ENCODE measurements at places on chromosomes 3 and 15.
A peak's percentile ranks its signal among the peaks of the same experiment; 100 is the strongest.

- DNase-seq, result no peak
Observed at GRCh38 chr3:47533996-47534454, 20.5 kb upstream of the ELP6 start.

GRCh38 chr3:113534365-113534764, 2.0 kb downstream of the SIDT1 start:
- no peak for DNase-seq

DNA sequence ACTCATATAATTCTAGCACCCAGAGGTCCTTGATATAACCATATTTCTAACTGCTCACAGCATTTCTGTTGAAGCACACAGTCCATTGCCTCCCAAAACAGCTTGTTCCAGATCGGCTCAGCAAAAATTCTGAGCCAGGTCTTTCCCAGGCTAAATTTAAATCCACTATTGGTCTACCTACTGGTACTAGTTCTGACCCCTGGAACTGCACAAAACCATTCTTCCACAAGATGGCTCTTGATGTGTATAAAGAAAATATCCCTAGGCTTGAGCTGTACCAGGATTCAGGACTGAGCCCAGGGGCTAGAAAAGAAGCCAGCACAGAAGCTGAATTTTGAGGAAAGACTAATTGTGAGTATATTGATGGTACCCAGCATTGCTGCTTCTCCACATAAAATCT, 75.4 kb upstream of the ABHD17C start:
- DNase-seq, result no peak

DNA sequence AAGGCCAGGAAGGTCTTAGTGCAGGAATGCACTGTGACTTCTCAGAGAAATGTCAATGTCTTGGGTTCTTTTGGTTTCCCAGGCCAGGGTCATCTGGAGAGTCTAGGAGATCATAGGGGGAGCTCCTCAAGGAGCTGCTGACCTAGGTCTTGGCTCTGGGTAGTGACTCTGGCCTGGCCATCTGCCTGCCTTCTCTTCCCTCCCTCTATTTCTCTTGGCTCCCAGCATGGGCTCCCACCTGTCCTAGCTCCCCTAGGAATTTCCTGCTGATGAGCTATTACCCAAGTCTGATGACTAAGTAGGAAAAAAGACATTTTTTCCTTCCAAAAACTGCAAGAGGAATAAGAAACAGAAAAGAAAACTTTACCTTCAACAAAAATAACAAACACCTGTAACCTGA, 57.4 kb downstream of the BSN start:
- DNase-seq, result no peak

- no peak for DNase-seq
Observed at GRCh38 chr3:140933109-140933508, 8.5 kb upstream of the SLC25A36 start.

- no peak for DNase-seq
Observed at GRCh38 chr3:71846185-71846584, 61.2 kb upstream of the PROK2 start.

GRCh38 chr3:127535901-127536829, 54.4 kb downstream of the TPRA1 start:
- DNase-seq, result no peak

- DNase-seq, result peak; percentile 41
Observed at GRCh38 chr3:23183731-23184130, 19.4 kb upstream of the UBE2E2 start.

DNA sequence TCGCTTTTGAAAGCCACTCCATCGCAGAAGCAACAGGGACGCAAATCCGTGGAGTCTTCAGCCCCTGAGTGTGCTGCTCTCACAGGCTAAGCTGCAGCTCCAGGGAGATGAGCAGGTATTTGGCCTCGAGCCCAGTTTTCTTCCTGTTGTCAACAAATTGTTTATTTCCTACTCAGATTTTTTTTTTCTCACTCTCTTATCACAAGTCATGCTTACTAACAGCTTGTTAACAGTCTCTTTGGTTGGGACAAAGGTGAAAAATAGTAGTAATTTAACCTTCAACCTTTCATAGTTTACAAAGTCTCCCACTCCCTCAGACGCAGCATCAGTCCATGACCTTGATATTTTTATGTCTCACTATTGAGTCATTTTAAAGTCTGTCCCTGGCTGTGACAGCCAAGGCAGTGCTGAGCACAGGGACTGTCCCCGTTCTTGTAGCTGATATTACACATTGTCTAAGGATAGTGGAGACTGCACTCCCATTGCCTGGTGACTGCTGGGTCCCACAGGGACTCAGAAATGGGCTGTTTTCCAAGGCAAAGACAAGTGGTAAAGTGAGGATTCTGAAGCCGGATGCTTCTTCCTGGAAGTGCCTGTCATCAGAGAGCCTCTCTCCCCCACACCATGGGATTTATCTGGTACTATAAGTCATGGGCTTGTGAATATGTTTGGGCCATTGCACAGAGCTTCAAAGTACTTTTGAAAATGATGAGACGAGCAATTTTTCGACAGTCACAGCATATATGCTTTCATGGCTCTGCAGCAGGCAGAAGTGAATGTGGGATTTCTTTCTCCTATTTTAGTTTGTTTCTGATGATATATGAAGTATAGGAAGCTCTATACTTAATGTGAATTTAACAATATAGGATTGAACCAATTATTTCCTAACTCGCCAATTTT, 59.8 kb upstream of the UNC13C start:
- DNase-seq, result no peak

- DNase-seq, result peak; percentile 65
Observed at GRCh38 chr3:170745211-170745718, 124.7 kb downstream of the RPL22L1 start.

DNA sequence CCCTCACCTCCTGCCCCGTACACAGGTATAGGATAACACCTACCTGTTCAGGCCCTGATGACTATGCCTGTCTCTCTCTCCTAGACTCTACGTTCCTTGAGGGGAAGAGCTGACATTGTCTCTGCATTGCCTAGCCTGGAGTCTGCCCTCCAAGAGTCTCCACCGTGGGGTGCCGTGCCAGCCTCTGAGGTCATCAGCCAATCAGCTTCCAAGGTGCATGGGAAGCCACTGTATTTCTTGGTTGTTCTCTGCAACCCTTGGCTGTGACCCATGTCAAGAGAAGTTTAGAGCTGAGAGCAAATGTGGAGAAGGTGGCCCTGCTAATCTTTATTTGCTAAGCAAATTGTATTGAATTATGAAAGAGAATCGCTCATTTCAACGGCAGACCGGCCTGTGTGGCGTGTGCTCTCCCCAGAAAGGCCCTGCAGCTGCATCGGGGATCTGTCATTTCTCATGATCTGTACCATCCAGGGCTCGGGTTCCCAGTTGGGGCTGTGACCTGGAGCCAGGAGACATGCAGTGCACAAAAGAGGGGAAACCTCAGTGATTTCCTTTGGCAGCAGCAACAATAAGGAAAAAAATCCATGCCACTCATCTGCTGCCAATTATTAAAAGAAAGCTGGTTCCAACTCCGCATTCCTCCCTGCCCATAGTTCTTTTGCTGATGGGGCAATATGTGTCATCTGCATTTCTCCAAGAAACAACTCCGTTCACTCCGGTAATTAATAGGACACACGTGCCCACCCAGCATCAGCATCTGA, 182.2 kb downstream of the MEGF11 start:
- no peak for DNase-seq

GRCh38 chr3:151949706-151950105, 76.3 kb downstream of the SUCNR1 start:
- no peak for DNase-seq

DNA sequence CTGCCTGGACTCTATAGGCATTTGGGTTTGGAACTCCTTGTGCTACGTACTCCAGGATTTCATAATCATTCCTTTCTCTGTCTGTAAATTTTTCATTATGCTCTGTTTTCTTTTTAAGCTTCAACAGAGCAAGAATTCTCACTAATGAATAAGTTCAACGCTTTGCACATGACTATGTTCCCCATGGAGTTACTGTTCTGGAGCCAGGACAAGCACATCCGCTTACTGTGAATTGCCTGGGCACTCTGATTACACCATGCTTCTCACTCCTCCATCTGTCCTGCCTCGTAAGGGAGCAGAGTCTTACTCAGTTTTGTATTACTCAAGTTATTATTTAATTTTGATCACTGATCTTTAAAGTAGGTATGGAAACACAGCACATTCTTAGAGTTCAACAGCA, 472.7 kb downstream of the RAP2B start:
- DNase-seq, result no peak

- DNase-seq, result no peak
Observed at GRCh38 chr3:139517321-139518065, 22.0 kb downstream of the RBP1 start.

- DNase-seq, result no peak
Observed at GRCh38 chr3:51581524-51581923, 43.0 kb downstream of the RAD54L2 start.

DNA sequence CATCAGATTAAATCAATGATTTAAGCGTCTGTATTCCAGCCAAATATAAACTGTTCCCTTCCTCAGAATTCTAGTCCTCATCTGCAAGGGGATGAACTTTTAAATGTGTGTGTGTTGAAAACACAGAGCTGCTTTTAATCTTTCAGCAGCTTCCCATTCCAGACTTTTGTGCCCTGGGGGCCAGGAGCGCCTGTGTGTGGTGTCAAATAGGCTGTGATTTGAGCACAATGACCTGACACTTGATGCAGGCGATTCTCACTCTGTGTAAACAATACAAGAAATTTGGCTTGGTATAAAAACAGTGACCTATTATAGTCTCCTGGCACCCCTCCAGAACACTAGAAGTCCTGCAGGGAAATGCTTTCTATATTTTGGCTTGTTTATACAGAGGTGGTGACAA, 274.6 kb upstream of the ROPN1 start:
- peak; percentile 17 for DNase-seq

DNA sequence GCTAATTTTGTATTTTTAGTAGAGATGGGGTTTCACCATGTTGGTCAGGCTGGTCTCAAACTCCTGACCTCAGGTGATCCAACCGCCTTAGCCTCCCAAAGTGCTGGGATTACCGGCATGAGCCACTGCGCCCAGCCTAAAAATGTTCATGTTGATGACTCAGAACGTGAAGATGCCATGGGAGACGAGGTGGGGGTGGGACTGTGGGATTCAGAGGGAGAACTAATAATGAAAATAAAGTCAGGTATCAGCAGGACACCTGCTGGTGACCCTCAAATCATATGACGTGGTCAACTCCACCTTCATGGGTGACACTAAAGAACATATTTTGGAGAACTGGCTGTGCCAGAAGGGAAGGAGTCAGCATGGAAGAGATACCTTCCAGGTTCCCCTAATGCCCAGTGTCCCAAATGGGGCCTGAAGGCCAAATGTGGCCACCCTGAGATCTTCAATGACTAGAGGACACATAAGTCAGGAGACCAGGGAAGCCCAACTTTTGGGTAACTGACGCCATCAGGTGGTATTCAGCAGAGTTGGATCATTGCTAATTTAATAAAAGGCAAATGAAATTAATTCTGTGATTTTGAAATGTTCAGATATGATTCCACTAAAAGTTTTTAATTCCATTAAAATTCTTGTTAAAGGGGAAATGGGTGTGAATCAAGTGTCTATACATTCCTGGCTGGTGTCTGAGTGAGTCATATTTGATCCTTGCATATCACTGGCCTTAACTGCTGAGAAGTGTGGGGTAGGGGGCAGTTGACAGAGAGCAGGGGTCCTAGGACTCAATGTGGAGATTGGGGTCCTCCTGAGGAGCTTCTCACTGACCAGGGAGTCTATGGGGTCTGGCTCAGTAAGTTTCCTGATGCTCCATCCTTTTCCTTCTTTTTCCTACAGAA, 88.6 kb upstream of the GSK3B start:
- DNase-seq, result no peak

- peak; percentile 57 for DNase-seq
Observed at GRCh38 chr15:67863442-67863987, 23.7 kb upstream of the RNU6-1 start.

DNA sequence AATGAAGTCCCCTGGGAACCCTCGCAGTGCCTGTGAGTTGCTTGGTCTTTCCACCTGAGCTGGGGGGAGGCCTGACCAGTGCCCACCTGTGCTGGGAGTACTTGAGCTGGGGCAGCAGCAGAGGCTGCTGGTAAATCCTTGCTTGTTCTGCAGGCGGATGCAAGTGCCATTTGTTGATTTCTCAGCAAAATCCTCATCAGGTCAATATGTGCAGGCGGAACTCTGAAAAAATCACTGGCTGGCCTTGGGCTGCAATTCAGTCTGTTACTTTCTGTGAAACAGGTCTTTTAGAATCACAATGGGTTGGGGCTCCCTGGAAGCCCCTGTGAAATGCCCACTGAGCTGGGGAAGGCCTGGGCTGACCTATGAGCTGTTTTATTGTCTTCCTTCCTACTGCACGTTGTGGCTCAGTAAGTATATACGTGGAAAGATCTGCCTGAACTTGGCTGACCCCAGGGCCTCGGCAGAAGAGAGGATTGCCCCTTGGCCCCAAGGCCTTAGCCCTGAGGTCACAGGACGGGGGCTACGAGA, 182.0 kb upstream of the RGMA start:
- no peak for DNase-seq

DNA sequence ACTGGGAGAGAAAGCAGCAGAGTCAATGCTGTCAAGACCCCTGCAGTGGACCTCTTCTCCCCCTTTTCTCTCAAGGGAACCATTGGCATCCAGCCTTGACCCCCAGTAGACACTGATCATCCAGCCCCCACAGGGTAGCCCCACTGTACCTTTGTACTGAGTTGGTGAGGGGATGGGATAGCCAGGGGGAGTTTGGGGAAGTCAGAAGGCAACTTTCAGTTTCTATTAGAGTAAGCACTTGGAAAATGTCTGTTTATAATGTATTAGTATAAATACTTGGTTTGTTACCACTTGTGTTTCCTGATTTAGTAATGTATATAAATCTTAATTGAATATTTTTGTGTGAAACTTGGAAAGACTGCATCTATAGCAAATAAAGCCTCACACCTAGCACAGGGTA, 25.0 kb downstream of the DAG1 start:
- DNase-seq, result no peak

DNA sequence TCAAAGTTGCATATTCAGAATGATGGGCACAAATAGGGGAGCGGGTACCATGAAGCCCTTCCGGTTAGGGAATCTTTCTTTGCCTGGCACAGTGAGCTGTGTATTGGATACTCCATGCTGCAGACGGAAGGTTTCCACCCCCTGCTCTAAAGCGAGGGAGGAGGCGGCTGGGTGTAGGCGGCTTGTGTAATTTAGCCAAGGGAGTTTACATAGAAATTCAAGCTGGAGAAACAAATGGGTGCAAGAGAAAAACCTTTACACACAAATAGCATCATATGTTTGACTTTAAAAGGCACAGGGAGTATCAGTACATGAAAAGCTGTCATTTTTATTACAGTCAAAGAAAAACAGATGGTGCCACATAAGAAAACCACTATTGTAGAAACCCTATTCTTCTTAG, 59.3 kb upstream of the ADCY5 start:
- no peak for DNase-seq

DNA sequence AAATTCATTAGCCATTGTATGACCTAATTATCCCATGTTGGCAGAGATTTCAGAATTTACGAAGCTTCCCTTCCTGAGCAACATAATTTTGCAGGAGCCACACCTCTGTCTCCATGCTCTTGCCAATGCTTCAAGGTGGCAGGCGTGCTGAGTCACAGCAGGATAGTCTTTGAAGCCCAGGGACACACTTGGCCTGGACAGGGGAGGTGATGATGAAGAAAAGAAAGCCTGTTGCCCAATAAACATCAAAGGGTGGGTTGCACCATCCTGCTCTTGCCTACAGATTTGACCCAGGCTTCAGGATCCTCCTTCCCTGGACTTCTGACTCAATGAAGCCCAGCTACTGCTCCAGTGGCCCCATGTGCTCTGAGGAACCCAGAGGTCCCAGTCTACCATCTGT, 117.1 kb downstream of the MINAR1 start:
- DNase-seq, result no peak

- DNase-seq, result no peak
Observed at GRCh38 chr15:56659197-56659596, 74.1 kb downstream of the ZNF280D start.

GRCh38 chr15:59688423-59688781, 718 bp downstream of the BNIP2 start:
- no peak for DNase-seq

GRCh38 chr15:53527996-53528395, 231.5 kb downstream of the WDR72 start:
- no peak for DNase-seq

All from fibroblast of skin of left quadriceps (primary cell).